ENCODE measurements at places on chromosomes 5 and 9.

GRCh38 chr5:17816944-17817343 is 182.7 kb downstream of the TAF11L14 start:
- DNase-seq, result no peak

- DNase-seq, result peak; percentile 19
These were observed 225.0 kb upstream of the ANKRD55 start for GRCh38 chr5:56457887-56458812.

- DNase-seq, result no peak
These were observed 1.5 kb downstream of the ST6GALNAC4 start for GRCh38 chr9:127915325-127915752.

- DNase-seq, result no peak
These were observed 154.2 kb downstream of the FOCAD start for GRCh38 chr9:20838218-20838617.

GRCh38 chr9:122777052-122777451 is 11.7 kb upstream of the OR5C1 start:
- no peak for DNase-seq

DNA sequence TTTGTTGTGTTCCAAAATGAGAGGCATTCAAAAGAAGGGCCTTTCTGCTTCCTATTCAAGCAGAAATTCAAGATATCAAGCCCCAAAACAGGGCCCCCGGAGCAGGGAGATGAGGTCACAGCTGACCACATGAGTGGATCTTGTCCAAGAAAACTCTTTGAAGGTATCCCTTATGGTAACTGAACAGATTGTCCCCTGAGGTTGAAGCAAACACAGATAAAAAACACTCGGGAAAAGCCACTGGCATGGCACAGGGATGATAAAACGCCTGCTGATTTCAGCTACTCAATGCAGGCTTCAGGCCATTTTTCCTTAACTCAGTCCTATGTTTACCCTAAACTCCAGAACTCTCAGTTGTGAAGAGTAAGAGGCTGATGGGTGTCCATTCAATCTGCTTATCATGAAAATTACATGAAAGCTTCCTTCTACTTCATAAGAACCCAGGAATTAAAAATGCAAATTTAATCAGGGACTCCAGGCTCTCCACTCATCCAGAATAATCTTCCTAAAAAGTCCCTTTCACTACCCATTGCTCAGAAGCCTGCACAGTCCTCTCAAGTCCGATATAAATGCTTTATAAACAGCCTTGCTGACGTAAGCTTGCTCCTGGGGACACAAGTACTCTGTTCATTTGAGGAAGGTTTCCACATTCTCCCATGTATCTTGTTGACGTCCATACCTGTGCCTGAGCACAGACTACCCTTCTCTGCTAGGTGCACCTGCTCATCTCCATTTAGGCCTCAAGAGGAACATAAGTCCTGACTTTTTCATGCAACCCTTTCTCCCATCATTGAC is 35.9 kb upstream of the SLC1A3 start:
- no peak for DNase-seq

GRCh38 chr5:96729156-96729555 is 67.0 kb downstream of the CAST start:
- no peak for DNase-seq

DNA sequence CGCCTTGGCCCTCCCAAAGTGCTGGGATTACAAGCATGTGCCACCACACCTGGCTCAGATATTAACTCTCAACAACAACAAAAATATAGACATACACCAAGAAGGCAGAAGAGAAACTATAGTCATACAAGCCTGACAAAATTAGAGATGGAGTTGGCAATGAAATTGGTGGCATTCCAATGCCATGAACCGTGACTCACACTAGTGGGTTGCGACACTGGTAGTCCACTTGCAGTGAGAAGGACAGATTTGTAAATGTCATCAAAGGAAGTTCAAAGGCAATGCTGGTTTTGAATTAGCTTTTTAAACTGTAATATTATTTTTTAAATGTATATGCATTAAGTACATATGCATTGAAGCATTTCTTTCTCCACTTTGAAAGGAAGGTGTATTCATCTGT is 8.5 kb upstream of the DNAJC25 start:
- no peak for DNase-seq

DNA sequence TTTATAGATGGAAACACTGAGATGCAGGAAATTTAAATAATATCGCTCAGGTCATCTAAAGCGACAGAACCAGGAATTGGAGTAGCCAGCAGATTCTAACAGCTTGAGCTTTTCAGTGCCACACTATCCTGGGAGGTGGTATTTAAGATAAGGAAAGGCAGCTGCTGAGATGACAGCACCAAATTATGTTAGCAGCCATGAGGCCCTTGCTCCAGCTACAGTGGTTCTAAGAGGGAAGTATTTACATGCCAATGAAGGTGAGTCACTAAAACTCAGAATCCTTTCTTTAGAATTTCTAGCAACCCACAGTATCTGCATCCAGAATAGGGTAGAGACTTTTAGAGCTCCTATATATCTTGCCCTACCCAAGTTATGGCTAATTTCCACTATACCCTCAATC is 127.0 kb upstream of the VLDLR start:
- no peak for DNase-seq

GRCh38 chr5:53987101-53987500 is 323.3 kb downstream of the ARL15 start:
- no peak for DNase-seq

- no peak for DNase-seq
These were observed 13.5 kb downstream of the IL12B start for GRCh38 chr5:159316519-159317383.

DNA sequence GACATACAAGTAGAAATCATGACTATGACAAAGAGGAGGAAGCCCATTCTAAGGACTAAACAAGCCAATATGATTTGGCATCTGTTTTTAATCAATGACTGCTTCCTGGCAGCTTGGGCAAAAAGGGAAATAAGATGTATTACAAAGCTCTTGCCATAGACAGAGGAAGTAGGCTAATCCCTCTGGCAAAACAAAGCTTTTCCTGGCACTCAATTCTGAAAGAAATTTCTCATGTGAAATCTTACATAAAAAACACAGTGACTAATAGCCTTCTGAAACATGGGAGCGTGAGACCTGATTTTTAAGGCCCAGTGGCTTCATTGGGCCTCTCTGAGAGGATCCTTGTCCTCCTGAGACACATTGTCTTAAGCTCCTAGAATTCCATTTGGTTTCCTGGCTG is 93.6 kb downstream of the COL23A1 start:
- no peak for DNase-seq

- DNase-seq, result no peak
These were observed 47.8 kb downstream of the SVEP1 start for GRCh38 chr9:110531776-110532175.

GRCh38 chr5:124797665-124798087 is 51.2 kb upstream of the ZNF608 start:
- no peak for DNase-seq

- no peak for DNase-seq
These were observed 56.3 kb downstream of the ERAP1 start for GRCh38 chr5:96751203-96752169.

DNA sequence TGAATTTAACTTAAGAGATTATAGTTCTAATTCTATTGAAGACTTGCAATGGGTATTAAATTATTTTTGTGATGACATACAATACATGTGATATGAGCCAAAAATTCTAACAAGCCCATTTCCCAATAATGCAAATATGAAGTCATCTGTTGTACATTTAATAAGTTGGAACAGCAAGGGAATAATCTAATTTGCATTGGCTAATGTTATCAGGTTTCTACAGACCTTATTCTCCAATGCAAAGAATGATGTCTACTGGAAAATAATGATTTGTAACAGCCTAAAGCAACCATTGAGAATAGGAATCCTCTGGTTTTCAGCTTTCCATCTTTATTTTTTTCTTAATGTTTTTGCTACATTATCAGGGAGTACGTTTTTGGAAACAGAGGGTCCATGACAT is 89.1 kb upstream of the MINAR2 start:
- DNase-seq, result no peak

GRCh38 chr9:117278471-117279035 is 136.3 kb downstream of the ASTN2 start:
- DNase-seq, result no peak

GRCh38 chr5:74452856-74453255 is 187.7 kb downstream of the ENC1 start:
- no peak for DNase-seq

GRCh38 chr9:97398999-97399758 is 12.7 kb upstream of the TDRD7 start:
- peak; percentile 21 for DNase-seq

GRCh38 chr9:106716820-106717219 is 146.1 kb upstream of the ZNF462 start:
- DNase-seq, result no peak

DNA sequence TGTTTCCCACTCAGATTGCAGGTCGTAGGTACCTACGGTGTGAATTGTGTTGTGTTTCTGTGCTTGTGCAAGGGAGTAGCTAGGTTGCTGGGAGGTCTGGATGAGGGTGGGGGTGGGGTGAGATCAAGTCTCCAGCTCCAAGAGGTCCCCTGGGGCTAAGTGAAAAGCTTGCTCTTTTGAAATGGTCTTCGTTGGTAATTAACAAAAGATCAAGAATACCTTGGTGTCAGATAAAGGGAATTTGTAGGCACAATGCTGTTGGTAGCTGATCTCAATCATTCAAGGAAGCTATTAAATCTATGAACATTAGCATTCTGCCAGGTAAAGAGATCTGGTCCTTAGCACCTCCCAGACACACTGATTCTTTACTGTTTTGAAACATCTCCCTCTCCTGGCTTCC is 928 bp upstream of the PCDHGC4 start:
- DNase-seq, result no peak

GRCh38 chr5:63655043-63655442 is 307.2 kb downstream of the HTR1A start:
- DNase-seq, result peak; percentile 1

- DNase-seq, result no peak
These were observed 95.9 kb downstream of the HRH2 start for GRCh38 chr5:175753536-175754402.

DNA sequence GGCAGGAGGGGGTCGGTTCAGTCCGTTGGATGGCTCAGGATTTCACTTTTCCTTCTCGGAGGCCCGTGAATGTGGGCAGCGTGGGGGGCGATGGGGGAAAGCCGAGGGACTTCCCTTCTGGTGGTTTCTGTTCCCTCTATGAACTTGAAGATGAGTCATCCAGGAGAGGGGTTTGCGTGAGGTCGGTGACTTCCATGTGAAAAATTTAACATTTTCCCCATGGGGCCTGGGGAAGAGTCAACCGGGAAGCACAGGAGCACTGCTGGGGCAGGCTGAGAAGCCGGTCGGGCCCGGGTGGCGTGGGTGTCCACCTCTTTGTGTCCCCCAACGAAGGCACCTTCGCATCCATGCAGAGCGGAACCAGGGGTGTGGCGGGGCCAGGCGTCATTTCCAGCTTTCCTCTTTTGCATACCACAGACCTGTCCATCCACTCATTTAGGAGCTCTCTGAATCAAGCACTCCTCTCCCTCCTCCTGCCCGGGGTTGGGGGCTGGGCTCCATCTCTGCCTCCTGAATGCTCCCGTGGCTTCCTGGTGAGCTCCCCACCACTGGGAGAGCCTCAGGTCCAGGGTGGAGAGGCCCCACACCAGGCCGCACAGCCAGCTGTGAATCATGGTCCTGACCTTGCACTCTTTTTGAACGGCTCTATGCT is 68.4 kb downstream of the ANKRD33B start:
- no peak for DNase-seq

DNA sequence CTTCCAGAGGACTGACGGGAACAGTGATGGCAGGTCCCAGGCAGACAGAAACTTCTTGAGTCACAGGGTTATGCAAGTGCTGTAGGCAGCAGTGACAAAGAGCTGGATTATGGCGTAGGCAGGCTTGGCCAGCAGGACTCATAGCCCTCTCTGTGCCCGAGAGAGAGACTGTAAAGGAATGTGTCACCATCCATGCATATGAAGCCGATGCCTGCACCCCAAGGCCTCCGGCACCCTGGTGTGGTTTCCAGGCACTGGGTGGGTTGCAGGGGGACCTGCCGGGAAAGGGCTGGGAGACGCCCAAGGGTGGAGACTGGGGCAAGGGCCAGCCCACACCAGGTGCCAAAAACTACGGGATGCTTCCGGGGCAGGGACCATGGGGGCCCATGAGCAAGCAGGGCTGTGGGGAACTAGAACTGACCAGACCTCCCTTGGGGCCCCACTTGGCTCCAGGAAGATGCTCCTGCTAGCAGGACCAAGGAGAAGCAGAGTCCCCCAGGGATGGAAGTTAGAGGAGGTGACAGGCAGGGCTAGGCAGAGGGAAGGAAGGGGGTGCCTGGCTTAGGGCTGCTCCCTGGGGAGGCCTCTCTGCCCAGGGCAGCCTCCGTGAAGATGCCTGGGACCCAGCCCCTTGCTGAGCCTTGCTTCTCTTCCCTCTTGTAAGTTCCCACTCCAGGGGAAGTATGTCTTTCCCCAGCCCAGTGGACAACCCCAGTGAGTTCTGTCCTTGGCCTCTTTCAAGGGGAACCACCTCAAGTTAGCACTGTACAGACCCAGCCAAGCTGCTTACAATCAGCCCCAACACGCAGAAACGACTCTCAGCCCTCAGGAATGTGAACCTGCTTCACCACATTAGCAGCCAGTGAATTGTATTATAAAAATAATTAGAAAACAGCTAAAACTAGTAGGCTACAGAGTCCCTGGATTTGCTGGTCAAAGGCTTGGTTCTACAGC is 10.5 kb upstream of the IPPK start:
- no peak for DNase-seq

GRCh38 chr5:139266236-139266635 is 27.3 kb upstream of the MATR3 start:
- no peak for DNase-seq

GRCh38 chr9:95096807-95097206 is 220.7 kb downstream of the FANCC start:
- DNase-seq, result no peak

GRCh38 chr5:151581347-151581746 is 9.8 kb downstream of the FAT2 start:
- no peak for DNase-seq

- DNase-seq, result no peak
These were observed 43.3 kb downstream of the PRELID2 start for GRCh38 chr5:145791866-145792265.

GRCh38 chr5:53355931-53356330 is 124.5 kb upstream of the FST start:
- DNase-seq, result no peak

GRCh38 chr5:131877873-131878272 is 67.6 kb downstream of the MEIKIN start:
- DNase-seq, result no peak

- DNase-seq, result no peak
These were observed 3.6 kb downstream of the FBXO38 start for GRCh38 chr5:148387325-148387724.

- DNase-seq, result no peak
These were observed 57.0 kb upstream of the ACOT12 start for GRCh38 chr5:81450940-81451339.

- no peak for DNase-seq
These were observed 790.8 kb upstream of the NUDT12 start for GRCh38 chr5:104353371-104353770.

Measured in occipital lobe (tissue), 3 donors.